Right atrium auricular region (tissue), 2 donors: ENCODE measurements at places on chromosomes 6 and 20. TPM values are rescaled to one million over a fixed set of nuclear protein-coding genes. Genes with fewer than 3 reads are reported as not detected.

DNA sequence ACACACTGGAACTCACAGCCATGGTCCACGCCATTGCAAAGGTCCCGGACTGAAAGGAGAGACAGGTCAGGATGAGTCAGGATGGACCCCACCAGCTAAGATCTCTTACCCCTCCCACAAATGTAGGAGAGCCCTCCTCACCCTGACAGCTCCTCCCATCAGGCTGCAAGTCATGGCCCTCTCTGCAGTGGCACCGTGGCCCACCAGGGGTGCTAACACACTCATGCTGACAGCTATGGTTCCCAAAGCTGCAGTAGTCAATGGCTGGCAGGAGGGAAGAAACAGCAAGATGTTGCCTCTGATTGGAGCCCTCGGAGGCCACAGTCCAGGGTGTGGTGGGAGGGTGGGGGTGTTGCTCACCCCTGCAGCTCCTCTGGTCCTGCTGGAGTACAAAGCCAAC, 5.7 kb upstream of the RBPJL start:
- H3K36me3 ChIP-seq, result no peaks in the 10 kb centered on the region
- no peak overlapping the region for H3K4me3 ChIP-seq
- H3K27ac ChIP-seq, result no peak overlapping the region
- no peak for DNase-seq
- H3K4me1 ChIP-seq, result no peaks in the 10 kb centered on the region

The RAMACL gene
- 0.20 TPM for total RNA-seq

DNA sequence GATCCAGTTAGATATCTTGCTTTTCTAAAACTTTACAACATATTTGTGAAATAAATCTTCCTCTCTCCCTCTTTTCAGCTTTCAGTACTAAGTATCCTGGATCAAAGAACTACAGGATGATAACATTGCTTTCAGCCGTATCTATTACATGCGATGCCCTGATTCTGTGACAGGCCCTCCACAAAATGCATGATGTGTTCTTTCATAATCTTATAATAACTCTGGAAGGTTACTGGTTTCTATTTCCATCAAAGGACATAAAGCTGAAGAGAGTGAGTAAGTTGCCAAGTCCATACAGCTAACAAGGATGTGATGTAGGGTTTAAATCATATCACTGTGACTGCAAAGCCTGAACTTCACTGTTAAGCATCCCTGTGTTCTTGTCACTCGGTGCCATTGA, 62.9 kb upstream of the ADGRG6 start:
- no peaks in the 10 kb centered on the region for H3K36me3 ChIP-seq
- no peak overlapping the region for H3K27ac ChIP-seq
- DNase-seq, result no peak
- H3K27me3 ChIP-seq, result no peaks in the 10 kb centered on the region
- H3K4me1 ChIP-seq, result no peaks in the 10 kb centered on the region

The GTSF1L gene
- total RNA-seq, result not detected

The POU5F1 gene
- total RNA-seq, result not detected

The F13A1 gene
- 33.2 TPM for total RNA-seq

- H3K27me3 ChIP-seq, result no peaks in the 10 kb centered on the region
- H3K4me1 ChIP-seq, result no peaks in the 10 kb centered on the region
- no peaks in the 10 kb centered on the region for H3K36me3 ChIP-seq
These were observed 61.8 kb downstream of the TULP4 start for GRCh38 chr6:158374020-158374419.

The MBOAT1 gene
- total RNA-seq, result 5.0 TPM

The IFNGR1 gene
- 111 TPM for total RNA-seq

DNA sequence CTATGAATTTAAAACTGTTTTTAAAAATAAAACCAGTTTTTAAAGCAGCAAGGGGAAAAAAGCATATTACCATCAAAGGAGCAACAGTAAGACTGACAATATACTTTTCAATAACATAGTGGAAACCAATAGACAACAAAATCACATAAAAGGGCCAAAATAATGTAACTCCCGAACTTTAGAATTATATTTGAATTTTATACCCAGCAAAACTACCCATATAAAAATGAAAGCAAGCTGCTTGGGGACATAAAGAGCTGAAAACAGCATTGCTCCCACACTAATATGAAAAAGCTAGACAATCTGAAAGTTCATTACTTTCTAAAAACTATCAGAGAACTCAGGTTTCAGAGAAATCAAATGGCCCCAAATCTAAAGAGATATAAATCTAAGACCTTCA, 199.4 kb upstream of the ARID1B start:
- no peaks in the 10 kb centered on the region for H3K36me3 ChIP-seq
- DNase-seq, result no peak
- H3K27me3 ChIP-seq, result no peaks in the 10 kb centered on the region
- no peaks in the 10 kb centered on the region for H3K4me1 ChIP-seq
- no peak overlapping the region for H3K27ac ChIP-seq

DNA sequence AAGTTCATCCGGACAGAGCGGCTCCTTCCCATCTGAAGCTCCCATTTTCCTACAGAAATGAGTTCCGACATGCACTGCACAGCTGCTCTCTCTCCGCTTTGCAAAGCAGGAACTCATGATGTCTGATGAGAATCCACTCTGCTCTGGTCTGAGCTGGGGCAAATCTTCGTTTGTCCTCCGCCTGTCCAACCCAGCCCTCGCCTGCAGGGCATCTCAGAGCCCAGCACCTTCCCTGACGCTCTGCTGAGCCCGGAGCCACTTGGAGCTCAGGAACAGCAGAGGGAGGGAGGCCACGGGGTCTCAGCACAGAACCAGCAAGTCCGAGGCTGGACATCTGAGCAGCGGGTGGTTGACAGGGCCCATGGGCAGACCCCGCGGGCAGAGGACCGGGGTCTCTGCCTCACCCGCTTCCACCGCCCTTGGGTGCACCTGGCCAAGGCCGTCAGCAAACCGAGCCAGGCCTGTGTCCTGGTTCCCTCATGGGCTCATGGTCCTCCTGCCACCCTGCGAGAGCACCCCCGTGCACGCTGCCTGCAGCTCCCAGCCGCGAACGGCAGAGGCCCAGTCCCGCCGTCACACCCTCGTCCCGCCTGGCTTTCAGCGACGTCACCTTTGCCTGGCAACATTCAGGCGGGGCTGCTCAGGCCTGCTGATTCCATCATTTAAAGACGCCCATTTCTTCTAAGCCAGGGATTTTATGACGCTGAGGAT, 78.5 kb upstream of the BHLHE23 start:
- H3K4me3 ChIP-seq, result no peak overlapping the region
- DNase-seq, result no peak
- H3K27ac ChIP-seq, result no peak overlapping the region
- H3K27me3 ChIP-seq, result no peaks in the 10 kb centered on the region

- no peak overlapping the region for H3K4me3 ChIP-seq
- no peaks in the 10 kb centered on the region for H3K27me3 ChIP-seq
- H3K27ac ChIP-seq, result no peak overlapping the region
- H3K4me1 ChIP-seq, result no peaks in the 10 kb centered on the region
These were observed 14.6 kb downstream of the MYBL2 start for GRCh38 chr20:43681468-43681942.
